ENCODE measurements at places on chromosomes 1 and 21.

GRCh38 chr1:33099290-33100118 lies 18.6 kb downstream of the AZIN2 start:
- DNase-seq, result peak; percentile 91

- DNase-seq, result no peak
These were observed 257.2 kb downstream of the LRRC7 start for GRCh38 chr1:69824932-69825331.

DNA sequence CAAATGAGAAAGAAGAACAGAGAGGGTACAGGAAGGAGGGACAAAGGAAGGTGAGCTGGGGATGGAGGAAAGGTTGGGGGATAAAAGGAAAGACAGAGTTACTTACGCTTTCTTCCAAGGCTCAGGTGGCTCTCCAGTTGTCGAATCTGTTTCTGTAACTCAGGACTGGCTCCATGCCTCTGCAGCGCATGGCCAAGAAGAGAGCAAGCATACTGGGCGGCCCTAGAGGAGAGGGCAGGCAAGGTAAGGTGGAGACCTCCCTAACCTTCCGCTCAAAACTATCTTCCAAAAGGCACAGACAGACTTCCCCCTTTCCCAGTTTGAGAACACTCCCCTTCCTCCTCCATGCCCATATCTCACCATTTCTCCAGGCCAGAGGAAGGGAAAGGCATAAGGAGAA lies 922 bp downstream of the PEX11B start:
- no peak for DNase-seq

DNA sequence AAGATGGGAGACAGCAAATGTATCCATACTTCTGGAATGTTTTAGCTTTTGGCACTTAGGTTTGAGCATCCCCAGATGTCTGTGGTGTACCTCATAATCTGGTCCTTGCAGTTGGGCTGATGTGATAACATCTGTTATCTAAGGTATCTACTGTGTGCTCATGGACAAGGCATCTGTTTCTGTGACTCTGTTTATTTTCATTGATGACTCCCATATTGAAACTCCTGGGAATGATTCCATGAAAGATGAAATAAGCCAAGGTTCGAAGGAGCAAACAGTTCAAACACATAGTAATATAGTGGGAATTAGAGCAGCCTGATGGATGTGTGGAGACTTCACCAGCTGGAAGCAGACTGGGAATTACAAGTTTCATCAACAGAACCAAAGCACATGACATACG lies 20.7 kb upstream of the TRIM45 start:
- no peak for DNase-seq

DNA sequence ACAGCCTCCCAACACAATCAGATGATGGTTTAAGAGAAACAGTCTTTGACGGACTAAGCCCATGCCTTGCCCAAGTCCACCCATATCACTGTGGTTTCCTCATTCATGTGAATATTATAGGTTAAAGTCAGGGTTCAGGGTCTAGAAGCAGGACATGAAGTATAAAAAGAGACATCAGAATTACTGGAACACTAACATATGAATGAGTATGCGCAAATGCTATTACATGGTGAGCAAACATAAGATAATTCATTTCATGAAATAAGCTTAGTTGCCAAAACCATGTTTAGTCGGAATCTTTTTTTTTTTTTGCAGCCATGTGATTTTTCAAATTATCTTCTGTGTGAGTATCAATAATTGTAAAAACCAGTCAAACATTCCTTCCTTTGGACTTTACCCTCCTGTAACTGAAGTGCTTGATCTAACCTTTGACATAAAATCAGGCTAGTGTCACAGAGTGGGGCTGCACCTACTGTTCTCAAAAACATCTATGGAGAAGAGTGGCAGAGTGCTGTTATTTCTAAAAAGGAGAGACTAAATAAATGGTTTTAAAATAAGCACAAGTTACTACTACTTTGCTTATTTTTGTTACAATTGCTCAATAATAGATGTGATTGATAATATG lies 84.9 kb upstream of the NRIP1 start:
- DNase-seq, result no peak

GRCh38 chr1:15145327-15145726 lies 8.2 kb upstream of the TMEM51 start:
- no peak for DNase-seq

GRCh38 chr1:9494936-9495758 lies 44.1 kb upstream of the SLC25A33 start:
- DNase-seq, result peak; percentile 40

- no peak for DNase-seq
These were observed 9.2 kb downstream of the SLC2A1 start for GRCh38 chr1:42949312-42950115.

DNA sequence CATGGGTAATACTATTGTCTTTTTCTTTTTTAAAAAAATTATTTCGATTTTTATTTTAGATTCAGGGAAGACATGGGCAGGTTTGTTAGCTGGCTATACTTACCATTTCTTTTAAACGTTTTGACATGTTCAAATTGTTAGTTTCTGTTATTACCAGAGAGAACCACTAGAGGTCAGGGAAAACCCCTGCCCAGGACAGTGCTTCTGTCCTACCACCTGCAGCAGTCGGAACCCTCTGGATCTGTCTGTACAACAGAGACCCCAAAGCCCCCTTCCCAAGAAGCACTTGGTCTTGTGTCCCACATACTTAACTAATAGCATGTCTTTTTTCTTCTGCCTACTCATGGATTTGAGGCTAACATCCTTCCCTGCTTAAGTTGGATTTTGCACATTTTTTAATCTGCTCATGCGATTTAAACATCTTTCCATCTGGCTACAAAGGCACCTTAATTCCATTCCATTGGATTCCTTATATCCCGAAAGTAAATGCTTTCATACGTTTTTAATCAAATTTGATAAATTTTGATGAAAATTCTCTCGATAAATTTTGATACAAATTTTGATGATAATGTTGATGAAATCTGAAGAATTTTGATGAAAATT lies 10.0 kb upstream of the C1orf115 start:
- DNase-seq, result peak; percentile 54

DNA sequence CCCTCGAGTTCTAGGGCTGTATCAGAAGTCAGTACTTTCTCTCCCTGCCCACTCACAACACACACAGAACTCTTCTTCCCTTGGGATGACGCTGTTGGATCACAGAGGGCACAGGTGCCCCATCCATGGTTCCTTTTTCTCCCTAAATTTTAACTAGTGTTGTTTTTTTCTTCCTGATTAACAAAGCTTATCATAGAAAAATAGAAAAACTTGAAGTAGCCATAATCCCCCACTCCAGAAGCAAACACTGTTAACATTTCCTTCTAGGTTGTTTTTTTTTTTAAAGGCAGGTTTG lies 27.5 kb downstream of the NAV1 start:
- DNase-seq, result no peak

DNA sequence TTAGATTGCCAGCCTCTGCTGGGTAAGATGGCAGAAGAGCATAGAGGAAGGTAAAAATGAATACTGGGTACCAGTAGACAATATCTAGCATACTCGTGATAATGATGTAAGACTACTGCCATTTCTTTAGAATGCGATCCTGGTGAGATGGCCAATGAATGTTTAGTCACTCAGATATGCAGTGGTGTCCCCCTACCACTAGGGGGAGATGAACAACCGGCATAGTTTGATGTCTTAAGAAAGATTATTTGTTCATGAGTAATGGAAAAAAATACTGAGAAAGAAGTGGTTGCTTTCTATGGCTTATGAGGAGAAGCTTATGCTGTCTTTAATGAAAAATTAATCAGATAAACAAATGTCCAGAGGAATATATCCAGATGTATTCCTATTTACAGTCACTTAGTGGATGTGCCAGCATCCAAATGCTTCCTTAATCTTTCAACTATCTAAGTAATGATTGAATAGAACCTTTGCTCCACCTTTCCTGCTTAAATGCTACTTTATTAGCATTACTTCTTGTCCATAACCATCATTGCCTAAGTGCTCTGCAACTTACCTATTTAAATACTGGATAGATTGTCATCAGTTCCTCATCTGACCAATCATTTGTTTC lies 256.6 kb downstream of the ST6GALNAC3 start:
- DNase-seq, result peak; percentile 10

GRCh38 chr1:74766579-74766978 lies 33.6 kb downstream of the TYW3 start:
- DNase-seq, result no peak

DNA sequence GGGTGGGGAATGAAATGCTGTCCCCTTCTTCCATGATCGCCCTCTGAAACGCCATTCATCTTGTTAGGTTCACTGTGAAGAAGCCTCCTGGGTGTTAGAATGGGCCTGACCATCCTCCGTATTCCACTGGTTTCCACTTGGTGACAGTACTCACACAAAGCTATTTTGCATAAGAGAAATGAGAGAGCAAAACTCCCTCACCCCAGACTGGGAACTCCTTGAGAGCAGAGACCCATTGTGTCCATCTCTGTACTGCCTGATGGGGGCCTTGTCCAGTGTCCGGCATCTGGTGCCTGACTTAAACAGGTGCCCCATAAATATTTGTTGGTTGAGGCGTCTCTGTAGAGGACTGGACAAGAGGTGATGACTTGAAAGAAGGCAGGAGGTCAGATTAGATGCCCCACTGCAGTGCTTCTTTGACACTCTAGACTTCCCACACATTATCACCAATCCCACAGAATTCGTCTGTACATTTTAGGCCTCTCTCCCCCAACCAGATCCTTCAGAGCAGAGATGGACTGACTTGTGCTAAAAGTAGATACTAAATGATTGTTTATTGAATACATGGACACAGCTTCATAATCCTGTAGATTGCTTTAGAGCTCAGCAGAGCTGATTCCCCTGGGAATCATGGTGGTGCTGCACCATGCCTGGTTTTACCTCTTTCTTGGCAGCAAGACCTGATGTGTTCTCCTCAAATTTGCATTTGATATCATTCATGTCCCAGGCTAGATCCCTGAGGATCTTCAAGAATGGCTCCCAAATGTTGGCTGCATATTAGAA lies 22.4 kb upstream of the KCNA2 start:
- no peak for DNase-seq

DNA sequence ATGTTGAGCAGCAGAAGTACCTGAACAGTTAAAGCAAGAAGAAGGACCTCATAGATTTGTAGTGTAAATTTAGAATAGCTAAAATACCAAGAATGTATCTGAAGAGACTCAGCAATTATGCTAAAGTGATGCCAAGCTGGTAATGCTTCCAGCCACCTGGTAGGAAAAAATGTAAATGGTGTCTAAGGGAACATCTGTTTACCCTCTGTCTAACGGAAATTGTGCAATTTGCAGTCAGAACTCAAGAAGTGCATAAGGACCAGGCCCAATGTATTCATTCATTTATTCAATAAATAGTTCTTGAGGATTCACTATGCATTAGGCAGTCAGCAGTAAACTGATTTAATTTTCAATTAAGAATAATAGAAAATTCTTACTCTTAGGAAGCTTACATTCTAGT lies 116.0 kb upstream of the ADGRL4 start:
- no peak for DNase-seq

GRCh38 chr1:54984131-54984842 lies 3.9 kb downstream of the TMEM61 start:
- DNase-seq, result no peak

DNA sequence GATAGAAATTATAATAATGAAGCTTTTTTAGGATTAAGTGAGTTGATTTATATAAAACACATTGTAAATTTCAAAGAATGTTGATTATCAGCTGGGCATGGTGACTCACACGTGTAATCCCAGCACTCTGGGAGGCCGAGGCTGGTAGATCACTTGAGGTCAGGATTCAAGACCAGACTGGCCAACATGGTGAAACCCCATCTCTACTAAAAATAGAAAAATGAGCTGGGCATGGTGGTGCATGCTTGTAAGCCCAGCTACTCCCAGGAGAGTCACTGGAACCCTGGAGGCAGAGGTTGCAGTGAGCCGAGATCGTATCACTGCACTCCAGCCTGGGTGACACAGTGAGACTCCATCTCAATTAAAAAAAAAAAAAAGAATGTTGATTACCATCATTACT lies 18.4 kb downstream of the ADAMTS1 start:
- DNase-seq, result no peak

GRCh38 chr1:244161236-244161510 lies 110.1 kb downstream of the ZBTB18 start:
- no peak for DNase-seq

- no peak for DNase-seq
These were observed 36.6 kb downstream of the FOXO6 start for GRCh38 chr1:41397753-41398330.

DNA sequence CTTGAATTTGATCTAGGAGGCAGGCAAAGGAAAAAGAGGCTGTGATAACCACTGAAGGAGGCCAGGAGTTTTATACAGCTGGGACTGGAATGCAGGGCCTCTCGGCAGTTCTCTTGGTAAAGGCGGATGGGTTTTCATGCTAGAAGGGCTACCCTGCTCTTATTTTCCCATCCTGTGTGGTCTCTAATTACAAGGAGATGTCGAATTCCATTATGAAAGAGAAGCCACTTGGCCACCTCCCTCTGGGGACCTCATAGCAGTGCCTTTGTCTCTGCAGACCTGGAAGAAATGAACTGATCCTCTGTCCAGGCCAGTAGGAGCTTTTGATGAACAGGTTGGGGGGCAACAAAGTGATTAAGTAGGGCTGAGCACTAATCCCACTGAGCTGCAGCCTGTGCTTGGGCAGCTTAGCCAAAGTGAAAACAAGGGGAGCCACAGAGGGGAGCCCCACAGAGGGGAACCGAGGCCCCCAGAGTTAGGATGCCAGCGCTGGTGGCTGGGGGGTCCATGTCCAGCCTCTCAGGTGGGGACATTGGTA lies 42.2 kb upstream of the BCAR3 start:
- no peak for DNase-seq

GRCh38 chr1:178544531-178544930 lies 31.6 kb downstream of the TEX35 start:
- DNase-seq, result no peak

DNA sequence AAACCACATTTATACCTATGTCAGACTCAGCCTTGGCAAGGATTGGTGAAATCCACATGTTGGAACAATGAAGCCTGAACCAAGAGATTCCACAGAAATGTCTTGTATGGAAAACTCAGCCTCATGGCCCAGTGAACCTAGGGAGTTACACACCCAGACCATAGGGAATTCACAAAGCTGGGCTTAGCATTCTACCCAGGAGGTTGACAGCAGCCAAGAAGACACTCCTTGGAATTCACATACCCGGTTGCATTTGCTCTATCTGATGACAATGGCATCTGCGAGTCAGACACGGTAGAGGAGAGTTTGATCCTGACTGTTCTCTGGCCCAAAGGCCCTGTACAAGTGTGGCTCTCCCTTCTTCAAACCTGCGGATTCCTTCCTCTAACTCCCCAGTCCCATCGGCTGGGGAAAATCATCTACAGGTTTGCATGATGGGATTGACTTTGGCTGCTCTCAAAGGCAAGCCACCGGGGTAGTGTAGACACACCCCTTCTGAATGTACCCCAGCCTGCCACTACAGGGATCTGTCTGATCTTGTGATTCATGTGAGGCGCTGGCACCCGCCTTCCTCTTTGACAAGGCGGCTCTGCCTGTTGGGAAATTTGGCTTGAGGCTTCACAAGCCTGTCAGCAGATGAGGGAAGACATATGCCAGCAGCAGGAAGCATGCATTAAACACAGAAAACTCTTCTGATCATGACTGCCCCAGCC lies 297.3 kb upstream of the KAZN start:
- DNase-seq, result no peak

GRCh38 chr1:11301601-11302000 lies 28.6 kb downstream of the UBIAD1 start:
- DNase-seq, result no peak
